ENCODE measurements at places on chromosomes 4 and X. TPM values are rescaled to one million over a fixed set of nuclear protein-coding genes. Genes with fewer than 3 reads are reported as not detected.

GRCh38 chrX:120269373-120270035, 18.9 kb downstream of the ZBTB33 start:
- no peak for DNase-seq
- no peaks in the 10 kb centered on the region for H3K4me1 ChIP-seq
- H3K4me3 ChIP-seq, result no peak overlapping the region

- peak overlapping the region; percentile 54 for H3K27ac ChIP-seq
- H3K4me1 ChIP-seq, result peaks cover 8% of the 10 kb centered on the region
- DNase-seq, result peak; percentile 72
- H3K27me3 ChIP-seq, result no peaks in the 10 kb centered on the region
- H3K36me3 ChIP-seq, result no peaks in the 10 kb centered on the region
Measured at GRCh38 chrX:13669246-13669737, 16.4 kb downstream of the TCEANC start.

- H3K36me3 ChIP-seq, result no peaks in the 10 kb centered on the region
- H3K4me1 ChIP-seq, result no peaks in the 10 kb centered on the region
- H3K27ac ChIP-seq, result no peak overlapping the region
Measured at GRCh38 chr4:163595580-163595979, 101.1 kb downstream of the TMA16 start.

DNA sequence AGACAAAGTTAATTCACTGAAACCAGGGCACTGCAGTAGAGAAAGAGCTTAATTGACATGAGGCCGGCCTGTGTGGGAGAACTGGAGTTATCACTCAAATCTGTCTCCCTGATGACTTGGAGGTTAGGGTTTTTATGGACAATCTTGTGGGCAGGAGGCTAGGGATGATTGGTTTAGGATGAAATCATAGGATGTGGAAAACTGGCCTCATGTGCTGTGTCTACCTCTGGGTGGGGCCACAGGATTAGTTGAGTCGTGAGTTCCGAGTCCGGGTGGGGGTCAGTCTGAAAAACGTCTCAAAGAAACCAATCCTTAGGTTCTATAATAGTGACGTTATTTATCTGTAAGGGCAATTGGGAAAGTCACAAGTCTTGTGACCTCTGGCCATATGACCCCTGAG, 68.1 kb downstream of the UCHL1 start:
- no peak overlapping the region for H3K4me3 ChIP-seq
- no peaks in the 10 kb centered on the region for H3K27me3 ChIP-seq
- DNase-seq, result no peak
- no peaks in the 10 kb centered on the region for H3K36me3 ChIP-seq

- H3K27ac ChIP-seq, result no peak overlapping the region
- no peak overlapping the region for H3K4me3 ChIP-seq
- H3K4me1 ChIP-seq, result no peaks in the 10 kb centered on the region
- no peaks in the 10 kb centered on the region for H3K36me3 ChIP-seq
Measured at GRCh38 chr4:111793433-111794091, 351.7 kb upstream of the FAM241A start.

- H3K4me3 ChIP-seq, result no peak overlapping the region
- DNase-seq, result no peak
- no peaks in the 10 kb centered on the region for H3K4me1 ChIP-seq
- H3K27me3 ChIP-seq, result no peaks in the 10 kb centered on the region
- no peak overlapping the region for H3K27ac ChIP-seq
Measured at GRCh38 chrX:106973433-106974149, 26.4 kb downstream of the MORC4 start.

DNA sequence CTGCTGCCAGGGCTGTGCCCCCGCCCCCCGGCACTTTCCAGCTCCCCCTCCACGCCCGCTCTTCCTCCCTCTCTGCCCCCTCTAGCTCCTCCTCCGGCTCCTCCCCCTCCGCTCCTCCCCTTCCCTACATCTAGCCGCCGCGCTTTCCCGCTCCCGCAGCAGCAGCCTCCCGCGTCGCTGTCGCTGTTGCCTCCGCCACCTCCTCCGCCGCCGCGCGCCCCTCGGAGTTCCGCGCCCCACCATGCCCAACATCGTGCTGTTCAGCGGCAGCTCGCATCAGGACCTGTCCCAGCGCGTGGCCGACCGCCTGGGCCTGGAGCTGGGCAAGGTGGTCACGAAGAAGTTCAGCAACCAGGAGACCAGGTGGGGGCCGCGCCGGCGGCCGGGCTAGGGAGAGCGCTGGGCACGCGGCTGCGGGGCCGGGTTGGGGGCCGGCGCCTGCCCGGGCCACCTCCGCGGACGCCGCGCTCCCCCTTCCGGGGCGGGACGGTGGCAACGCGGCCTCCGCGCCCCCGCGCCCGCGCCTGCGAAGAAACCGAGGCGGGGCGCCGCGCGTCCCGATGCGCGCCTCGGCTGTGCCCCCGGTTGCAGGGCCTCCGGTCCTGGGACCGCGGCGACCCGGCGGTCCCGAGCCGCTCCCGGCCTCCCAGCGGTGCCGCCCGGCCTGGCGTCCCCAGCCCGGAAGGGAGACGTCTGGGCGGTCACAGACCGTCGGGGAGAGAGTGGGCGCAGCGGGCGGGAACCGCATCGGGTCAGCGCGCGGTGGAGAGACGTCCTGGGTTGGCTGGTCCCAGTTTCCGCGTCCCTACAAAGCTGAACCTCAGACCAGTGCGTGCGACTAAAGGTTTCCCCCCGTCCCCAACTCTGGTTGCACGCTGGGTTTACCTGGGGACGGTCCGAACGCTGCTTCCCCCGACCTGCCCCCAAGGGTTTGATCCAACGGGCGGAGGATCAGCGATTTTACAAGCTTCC, at the start of gene PRPS2:
PRPS2 (plus strand) TSS at position 156 of the 972 bp plus-strand sequence; CDS start at position 242, 86 bp downstream.
- no peaks in the 10 kb centered on the region for H3K4me1 ChIP-seq
- H3K36me3 ChIP-seq, result no peaks in the 10 kb centered on the region
- H3K27me3 ChIP-seq, result no peaks in the 10 kb centered on the region
- peak within 1 kb of the TSS; percentile 65 for H3K4me3 ChIP-seq
- no peak within 1 kb of the TSS for H3K27ac ChIP-seq

DNA sequence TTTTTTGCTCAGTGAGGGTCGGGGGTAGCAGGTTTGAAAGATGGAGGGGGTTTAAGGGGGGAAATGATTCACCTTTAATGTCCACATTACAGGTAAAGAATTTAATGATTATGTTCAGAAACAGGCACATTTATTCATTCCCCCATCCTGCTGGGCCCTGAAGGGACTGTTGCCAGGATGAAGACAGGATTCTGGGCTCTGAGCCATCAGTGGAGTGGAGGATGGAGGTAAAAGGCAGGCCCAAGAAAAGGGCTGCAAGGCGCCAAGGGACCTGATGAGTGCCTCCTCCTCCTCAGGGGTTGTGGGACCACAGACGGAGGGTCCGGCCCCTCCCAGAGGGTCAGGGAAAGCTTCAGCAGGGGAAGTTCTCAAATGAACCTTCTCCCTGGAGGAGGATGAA, 40.4 kb upstream of the PROM1 start:
- H3K27ac ChIP-seq, result no peak overlapping the region
- no peak for DNase-seq
- H3K36me3 ChIP-seq, result no peaks in the 10 kb centered on the region
- no peak overlapping the region for H3K4me3 ChIP-seq

- no peaks in the 10 kb centered on the region for H3K27me3 ChIP-seq
- no peak within 1 kb of the TSS for H3K4me3 ChIP-seq
- H3K4me1 ChIP-seq, result no peaks in the 10 kb centered on the region
- DNase-seq, result no peak
- no peak within 1 kb of the TSS for H3K27ac ChIP-seq
Measured at GRCh38 chr4:140497747-140498636, at the start of gene MGAT4D. TSS of gene MGAT4D (minus strand) at chr4:140498293. CDS start at chr4:140498222, 71 bp downstream.

GRCh38 chrX:19810006-19810774, 77.2 kb downstream of the SH3KBP1 start:
- no peak overlapping the region for H3K4me3 ChIP-seq
- peaks cover 9% of the 10 kb centered on the region for H3K4me1 ChIP-seq
- no peaks in the 10 kb centered on the region for H3K27me3 ChIP-seq
- H3K27ac ChIP-seq, result no peak overlapping the region
- no peaks in the 10 kb centered on the region for H3K36me3 ChIP-seq
- no peak for DNase-seq

GRCh38 chr4:13912966-13913365, 285.4 kb upstream of the BOD1L1 start:
- no peak for DNase-seq
- no peak overlapping the region for H3K4me3 ChIP-seq
- no peaks in the 10 kb centered on the region for H3K27me3 ChIP-seq
- no peaks in the 10 kb centered on the region for H3K36me3 ChIP-seq
- no peak overlapping the region for H3K27ac ChIP-seq

GRCh38 chr4:87525636-87526295, 3.4 kb downstream of the SPARCL1 start:
- H3K4me3 ChIP-seq, result peak overlapping the region; percentile 25
- no peaks in the 10 kb centered on the region for H3K4me1 ChIP-seq
- DNase-seq, result no peak
- H3K27ac ChIP-seq, result peak overlapping the region; percentile 86
- no peaks in the 10 kb centered on the region for H3K36me3 ChIP-seq

GRCh38 chr4:110742143-110742542, 119.3 kb upstream of the PITX2 start:
- DNase-seq, result no peak
- no peak overlapping the region for H3K27ac ChIP-seq
- H3K36me3 ChIP-seq, result no peaks in the 10 kb centered on the region
- no peaks in the 10 kb centered on the region for H3K27me3 ChIP-seq
- H3K4me3 ChIP-seq, result no peak overlapping the region

DNA sequence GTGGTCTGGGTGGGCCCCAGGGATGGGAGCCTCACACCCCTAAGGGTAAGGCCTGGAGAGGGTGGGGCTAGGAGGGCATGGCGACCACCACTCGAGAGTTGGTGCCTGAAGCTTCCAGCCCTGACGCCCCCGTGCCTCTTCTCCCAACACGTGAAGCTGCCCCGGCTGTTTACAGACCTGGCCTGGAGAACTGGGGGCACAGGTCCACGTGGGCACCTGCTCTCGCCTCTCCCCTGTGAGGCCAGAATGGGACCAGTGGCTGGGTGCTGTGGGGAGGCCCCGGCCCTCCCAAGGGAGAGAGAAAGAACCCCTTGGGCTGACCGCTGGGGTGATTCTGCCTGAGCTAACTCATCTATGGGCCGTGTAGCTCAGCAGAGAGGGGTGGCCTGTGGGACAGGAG, 15.5 kb downstream of the NAT8L start:
- peaks cover 7% of the 10 kb centered on the region for H3K4me1 ChIP-seq
- H3K27ac ChIP-seq, result no peak overlapping the region
- H3K27me3 ChIP-seq, result no peaks in the 10 kb centered on the region

- no peak overlapping the region for H3K4me3 ChIP-seq
- no peaks in the 10 kb centered on the region for H3K4me1 ChIP-seq
- H3K27ac ChIP-seq, result no peak overlapping the region
- H3K36me3 ChIP-seq, result no peaks in the 10 kb centered on the region
Measured at GRCh38 chrX:6574762-6575161, 39.8 kb upstream of the VCX3A start.

GRCh38 chrX:71998836-71999509, 88.3 kb downstream of the NHSL2 start:
- no peak overlapping the region for H3K4me3 ChIP-seq
- no peaks in the 10 kb centered on the region for H3K27me3 ChIP-seq
- H3K36me3 ChIP-seq, result no peaks in the 10 kb centered on the region

DNA sequence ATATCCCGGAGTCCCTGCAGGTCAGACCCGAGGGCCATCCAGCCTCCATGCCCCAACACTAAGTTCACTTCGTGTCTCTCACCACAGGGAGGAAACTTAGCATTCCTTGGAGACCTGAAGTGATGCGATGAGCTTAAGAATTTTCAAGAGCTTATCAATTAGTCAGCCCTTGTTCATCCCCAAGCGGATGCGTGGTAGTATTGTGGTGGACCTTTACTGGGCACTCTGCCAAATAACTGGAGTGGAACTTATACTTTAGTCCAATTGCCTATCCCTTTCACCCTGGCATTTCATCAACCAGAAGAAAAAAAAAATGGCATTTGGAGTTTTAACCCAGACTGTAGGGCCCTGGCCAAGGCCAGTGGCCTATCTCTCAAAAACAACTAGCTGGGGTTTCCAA, 137.1 kb downstream of the RELL1 start:
- H3K4me1 ChIP-seq, result no peaks in the 10 kb centered on the region
- no peak for DNase-seq
- H3K36me3 ChIP-seq, result no peaks in the 10 kb centered on the region
- no peak overlapping the region for H3K27ac ChIP-seq

DNA sequence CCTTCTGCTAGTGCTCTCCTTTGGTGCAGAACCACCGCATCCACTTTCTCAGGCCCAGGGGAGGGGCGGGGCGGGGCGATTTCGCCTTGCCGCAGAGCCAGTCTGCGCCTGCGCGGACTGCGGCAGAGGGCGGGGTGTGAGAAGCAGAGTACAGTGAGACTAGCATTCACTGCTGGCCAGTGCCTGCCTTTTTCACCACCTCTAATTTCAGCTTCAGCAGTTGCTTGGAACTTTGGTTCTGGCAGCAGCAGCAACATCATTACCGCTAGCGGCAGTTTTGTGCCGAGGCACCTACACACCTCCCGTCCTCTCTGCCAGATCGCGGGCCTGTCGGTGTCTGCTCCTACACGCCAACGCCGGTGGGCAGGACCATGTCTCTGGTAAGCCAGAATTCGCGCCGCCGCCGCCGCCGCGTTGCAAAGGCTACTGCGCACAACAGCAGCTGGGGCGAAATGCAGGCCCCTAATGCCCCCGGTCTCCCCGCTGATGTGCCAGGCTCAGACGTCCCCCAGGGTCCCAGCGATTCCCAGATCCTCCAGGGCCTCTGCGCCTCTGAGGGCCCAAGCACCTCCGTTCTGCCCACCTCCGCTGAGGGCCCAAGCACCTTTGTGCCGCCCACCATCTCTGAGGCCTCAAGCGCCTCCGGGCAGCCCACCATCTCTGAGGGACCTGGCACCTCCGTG, at the start of gene MAGEE1:
MAGEE1 (plus strand) TSS at position 151 of the 683 bp plus-strand sequence; CDS start at position 372, 221 bp downstream.
- no peak within 1 kb of the TSS for H3K27ac ChIP-seq
- peak within 1 kb of the TSS; percentile 71 for H3K4me3 ChIP-seq
- no peaks in the 10 kb centered on the region for H3K27me3 ChIP-seq
- H3K36me3 ChIP-seq, result no peaks in the 10 kb centered on the region
- DNase-seq, result peak; percentile 52

DNA sequence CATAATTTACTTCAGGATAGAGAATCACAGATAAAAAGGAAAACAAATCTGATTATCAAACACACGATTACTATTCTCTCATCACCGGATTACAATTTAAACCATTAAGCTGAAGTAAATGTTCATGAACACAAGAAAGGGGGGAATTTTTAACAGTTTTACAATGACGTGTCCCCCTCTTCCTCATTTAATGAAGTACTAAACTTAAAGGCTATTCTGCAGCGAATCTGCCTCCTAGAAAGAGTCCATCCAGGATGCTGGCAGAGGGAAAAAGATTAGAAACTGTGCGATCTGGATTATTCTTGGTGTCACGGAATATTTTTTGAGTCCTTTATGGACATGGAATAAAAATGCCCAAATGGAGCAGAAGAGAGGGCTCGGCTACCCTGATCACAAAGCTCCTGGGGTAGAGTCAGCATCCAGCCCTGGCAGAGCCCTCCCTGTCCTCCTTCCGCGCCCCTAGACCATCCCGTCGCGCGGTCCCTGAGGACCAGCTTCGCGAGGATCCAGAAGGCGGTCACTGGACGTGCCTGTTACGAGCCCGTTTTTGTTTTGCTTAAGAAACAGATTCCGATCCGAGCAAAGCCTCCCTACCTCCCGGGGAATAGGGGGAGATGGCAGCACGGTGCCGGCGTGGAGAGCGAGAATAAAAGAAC, 1.2 kb downstream of the ELF2 start:
- H3K36me3 ChIP-seq, result no peaks in the 10 kb centered on the region
- DNase-seq, result no peak
- H3K4me3 ChIP-seq, result peak overlapping the region; percentile 100
- peak overlapping the region; percentile 99 for H3K27ac ChIP-seq
- no peaks in the 10 kb centered on the region for H3K27me3 ChIP-seq

The TGIF2LX gene
- not detected for total RNA-seq

The VCX gene
- not detected for total RNA-seq

The GYPE gene
- not detected for total RNA-seq

The WAS gene
- 14.7 TPM for total RNA-seq

The TDO2 gene
- total RNA-seq, result not detected

The LEF1 gene
- total RNA-seq, result 8.1 TPM

The LINC00632 gene
- 474 TPM for total RNA-seq

The RENBP gene
- 28.8 TPM for total RNA-seq

The CLDN22 gene
- not detected for total RNA-seq

The TCEAL5 gene
- total RNA-seq, result not detected
